Heart right ventricle (tissue), 16 donors: ENCODE measurements at places on chromosomes 4 and X.
A peak's percentile ranks its signal among the peaks of the same experiment; 100 is the strongest.

- DNase-seq, result no peak
Observed at GRCh38 chrX:106286053-106286650, 118.0 kb downstream of the PWWP3B start.

- no peak for DNase-seq
Observed at GRCh38 chrX:151419782-151420181, 22.8 kb downstream of the VMA21 start.

DNA sequence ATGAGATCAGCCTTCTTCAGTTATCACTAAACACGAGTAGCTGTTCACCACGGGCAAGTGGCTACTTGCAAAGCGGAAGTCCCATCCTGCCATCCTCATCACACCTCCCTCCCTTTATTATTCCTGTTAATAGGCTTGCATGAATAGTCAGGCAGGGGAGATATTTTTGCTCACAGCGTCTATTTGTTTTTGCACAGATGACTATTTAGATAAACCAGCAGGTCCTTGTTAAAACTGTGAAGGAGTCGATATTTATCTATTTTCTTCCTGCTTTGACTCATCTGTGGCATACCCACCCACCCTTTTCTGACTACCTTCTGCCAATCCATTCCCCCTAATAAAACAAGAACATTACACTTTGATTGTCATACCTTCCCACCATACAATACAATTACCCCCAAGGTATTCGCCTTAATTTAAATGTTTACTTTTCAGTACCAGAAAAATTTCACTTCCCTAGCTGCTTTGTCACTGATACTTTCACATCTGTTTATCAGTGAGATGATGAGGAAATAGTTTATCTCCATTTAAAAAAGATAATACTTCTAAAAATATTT is 96.6 kb upstream of the BANK1 start:
- no peak for DNase-seq

DNA sequence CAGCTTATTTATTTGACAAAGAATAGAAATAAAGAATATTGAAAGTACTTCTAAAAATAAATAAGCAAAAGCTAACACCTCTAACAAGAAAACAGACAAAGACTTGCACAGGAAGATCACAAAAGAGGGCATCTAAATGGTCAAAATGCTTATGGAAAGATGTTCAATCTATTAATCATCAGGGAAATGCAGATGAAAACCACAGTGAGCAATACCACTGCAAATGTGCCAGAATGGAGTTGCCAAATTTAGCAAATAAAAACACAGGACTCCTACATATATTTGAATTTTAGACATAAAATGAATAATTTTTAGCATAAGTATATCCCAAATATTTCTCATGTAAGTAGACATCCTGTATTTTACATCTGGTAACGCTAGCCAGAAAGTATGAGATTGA is 56.1 kb upstream of the HPGD start:
- DNase-seq, result no peak

DNA sequence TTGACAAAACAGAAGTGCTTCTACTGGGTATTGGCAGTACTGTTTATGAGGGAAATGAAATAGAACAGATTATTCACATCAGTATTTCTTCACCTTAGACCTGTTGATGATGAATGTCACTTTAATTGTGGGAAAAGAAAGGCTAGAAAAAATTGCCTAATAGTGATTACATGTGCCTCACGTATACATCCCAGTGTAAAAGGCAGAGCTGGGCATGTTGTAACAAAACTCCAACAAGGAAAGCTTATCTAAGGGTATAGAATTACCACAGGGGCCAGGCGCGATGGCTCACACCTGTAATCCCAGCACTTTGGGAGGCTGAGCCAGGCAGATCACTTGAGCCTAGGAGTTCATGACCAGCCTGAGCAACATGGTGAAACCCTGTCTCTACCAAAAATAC is 4.2 kb downstream of the PGM2 start:
- DNase-seq, result no peak

DNA sequence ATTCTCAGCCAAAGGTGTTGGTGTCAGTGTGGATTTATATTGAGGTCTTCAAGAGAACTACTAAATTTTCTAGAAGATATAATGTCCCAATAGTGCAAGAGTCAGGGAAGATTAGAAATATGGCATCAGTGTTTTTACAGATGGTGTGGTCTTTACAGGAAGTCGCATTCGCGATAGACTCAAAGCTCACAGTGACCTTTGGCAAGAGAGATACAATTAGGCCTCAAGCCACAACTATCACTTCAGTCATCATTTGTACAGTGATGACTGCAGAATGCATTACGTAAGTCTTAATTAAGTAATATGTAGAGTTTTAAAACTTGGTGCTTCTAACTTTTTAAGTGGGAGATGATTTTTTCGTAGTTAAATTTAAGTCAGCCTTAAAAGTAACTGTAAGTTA is 237.2 kb upstream of the FSTL5 start:
- DNase-seq, result no peak

GRCh38 chr4:39363773-39364393 is 2.3 kb downstream of the RFC1 start:
- no peak for DNase-seq

GRCh38 chr4:182325397-182325796 is 82.2 kb downstream of the TENM3 start:
- no peak for DNase-seq

GRCh38 chr4:8185295-8185694 is 13.8 kb upstream of the SH3TC1 start:
- DNase-seq, result no peak

GRCh38 chr4:25030277-25031076 is at the start of gene LGI2:
Gene LGI2 (minus strand): TSS chr4:25030946. CDS start chr4:25030693, 253 bp downstream.
- DNase-seq, result peak; percentile 44

DNA sequence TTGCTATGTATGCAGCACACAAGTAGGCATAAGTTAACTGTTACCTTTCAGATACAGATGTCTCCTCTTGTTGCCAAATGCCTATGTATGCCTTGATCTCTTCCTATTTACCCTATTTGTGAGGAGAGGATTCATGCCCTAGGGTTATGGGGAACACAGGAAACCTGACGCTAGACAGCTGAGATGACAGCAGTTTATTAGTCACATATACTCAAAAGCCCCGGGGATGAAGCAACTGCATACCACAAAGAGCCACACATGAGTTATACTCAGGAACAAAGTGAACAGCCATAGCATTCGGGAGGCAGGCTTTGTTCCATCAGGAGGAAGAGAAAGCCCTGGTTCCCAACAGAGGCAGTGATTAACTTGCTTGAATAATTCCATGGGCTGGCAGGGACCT is 1011.7 kb upstream of the PCDH7 start:
- DNase-seq, result no peak

GRCh38 chrX:153769158-153769864 is 5.3 kb downstream of the PLXNB3 start:
- peak; percentile 2 for DNase-seq
